Activated T-helper 17 cell treated with anti-CD3 and anti-CD28 coated beads, Interleukin-2, amount 50 U/mL, for 72 hours (primary cell): ENCODE measurements at places on chromosomes 3 and 15. TPM values are rescaled to one million over a fixed set of nuclear protein-coding genes. Genes with fewer than 3 reads are reported as not detected.

GRCh38 chr3:79011821-79012529 is 755.8 kb downstream of the ROBO1 start:
- ATAC-seq, result no peak

DNA sequence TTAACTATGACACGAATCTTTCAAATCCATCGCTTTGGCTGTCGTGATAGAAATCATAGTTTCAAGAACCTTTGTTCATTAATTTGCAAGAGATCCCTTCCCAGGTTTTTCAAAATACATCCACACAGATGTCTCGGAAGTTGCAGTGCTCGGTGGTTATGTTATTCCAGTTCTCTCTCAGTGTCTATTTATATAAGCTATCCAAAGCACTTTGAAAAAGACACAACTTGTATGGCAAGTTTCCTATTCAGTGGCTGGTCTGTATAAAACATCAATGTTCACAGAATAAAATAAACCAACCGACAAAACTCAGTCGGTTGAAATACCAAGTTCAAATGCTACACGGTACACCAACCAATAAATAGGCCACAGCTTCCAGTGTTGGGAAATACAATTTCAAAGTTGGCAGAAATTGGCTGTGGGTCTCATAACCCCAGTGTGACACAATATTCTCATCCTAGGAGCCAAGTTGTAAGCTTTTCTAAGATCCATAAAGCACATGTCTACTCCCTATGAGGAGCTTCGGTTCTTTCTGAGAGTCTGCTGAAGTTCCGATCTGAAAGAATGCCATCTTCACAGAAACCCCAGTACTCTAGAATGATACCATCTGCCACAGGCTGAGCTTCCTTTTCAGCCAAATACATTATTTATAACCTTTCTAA is 23.7 kb downstream of the SATB1 start:
- ATAC-seq, result no peak

DNA sequence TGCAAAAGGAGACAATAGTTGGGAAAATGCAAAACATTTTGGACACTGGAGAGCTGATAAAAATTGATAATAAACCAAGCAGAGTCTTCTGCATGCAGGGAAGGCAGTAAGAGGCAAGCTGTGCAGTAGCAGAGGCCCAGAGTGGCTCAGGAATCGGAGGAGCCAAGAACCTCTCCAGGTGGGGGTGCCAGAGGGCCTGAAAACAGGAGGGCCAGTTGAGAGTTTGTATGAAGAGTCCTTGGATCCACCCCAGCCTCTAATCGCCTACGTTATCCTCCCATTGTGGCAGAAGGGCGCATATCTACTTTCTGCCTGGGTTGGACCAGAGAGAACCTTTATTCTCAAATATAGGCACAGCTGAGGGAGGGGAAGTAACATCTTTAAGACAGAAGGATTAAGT is 48.9 kb upstream of the RBP1 start:
- ATAC-seq, result no peak

DNA sequence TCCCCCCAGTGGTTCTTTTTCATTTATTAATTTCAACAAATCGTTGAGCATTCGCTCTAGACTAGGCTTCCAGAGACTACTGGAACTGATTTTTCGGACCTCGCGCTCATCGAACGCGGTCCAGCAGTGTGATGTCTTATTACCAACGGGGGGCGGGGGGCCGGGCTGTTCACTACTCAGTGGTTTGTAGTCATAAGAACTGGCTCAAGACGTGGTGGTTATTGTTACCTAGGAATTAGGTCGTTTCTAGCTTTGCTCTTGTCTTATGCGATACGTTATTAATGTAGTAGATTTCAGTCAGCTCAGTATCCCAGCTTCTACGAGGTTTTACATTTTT is 858 bp downstream of the RBM5 start:
- ATAC-seq, result no peak

CTXND1 gene
- not detected for total RNA-seq

TUSC7 gene
- total RNA-seq, result not detected

ETFA gene
- total RNA-seq, result 113 TPM

DNA sequence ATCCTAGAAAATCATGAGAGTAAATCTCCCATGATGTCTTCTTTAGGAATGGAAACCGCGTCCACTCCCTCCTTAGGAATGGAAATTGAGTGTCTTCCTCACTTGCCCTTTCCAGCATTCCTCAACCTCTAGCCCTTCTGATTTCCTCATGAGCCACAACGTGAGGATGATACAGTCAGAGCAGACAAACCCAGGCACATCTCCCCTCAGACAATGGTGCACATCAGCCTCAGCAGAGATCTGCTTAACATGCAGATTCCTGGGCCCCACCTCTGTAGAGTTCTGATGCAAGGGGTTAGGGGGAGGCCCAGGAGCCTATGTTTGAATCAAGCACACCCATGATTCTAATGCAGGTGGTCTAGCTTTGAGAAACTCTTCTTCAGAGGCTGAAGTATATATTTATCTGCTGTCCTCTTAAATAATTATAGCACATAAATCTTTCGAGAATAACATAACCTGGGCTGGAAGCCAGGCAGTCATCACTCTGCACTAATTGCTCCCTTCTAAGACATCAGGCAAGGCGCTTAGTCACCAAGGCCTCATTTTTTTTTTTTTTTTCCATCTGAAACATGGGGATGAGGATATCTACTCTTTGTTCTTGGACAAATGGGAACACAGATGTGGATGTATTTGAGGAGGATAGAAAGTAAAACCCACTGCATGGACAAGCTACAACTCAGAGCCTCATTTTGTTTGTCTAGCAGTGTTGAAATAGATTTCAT is 81.7 kb downstream of the PRICKLE2 start:
- no peak for ATAC-seq

DNA sequence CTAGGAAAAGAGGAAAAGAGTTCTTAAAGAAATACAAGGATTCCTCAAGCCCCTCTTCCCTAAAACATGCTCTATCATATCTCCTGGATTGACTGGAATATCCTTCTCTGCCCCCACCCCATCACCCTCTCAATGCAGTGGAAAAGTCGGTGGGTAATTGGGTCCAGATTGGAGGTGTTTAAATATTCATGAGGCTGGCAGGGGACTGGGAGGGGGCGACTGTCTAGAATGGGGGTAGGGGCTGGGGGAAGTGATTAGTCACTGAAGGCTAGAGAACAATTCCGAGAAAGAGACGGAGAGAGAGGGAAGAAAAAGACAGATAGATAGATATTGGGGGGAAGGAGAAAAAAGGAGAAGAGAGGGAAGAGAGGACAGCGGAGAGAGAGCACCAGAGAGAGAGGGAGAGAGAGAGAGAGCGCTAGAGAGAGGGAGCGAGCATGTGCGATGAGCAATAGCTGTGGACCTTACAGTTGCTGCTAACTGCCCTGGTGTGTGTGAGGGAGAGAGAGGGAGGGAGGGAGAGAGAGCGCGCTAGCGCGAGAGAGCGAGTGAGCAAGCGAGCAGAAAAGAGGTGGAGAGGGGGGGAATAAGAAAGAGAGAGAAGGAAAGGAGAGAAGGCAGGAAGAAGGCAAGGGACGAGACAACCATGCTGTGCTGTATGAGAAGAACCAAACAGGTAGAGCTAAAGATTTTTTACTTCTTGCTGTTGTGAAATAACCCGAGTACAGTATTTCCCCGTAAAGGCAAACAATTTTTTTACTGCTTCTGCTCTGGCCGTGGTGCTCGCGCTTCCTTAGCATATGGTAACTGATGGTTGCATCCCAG is at the start of gene GAP43:
TSS of gene GAP43 (plus strand) at position 467 of the 825 bp plus-strand sequence. CDS start at position 647, 180 bp downstream.
- ATAC-seq, result peak; percentile 66

DNA sequence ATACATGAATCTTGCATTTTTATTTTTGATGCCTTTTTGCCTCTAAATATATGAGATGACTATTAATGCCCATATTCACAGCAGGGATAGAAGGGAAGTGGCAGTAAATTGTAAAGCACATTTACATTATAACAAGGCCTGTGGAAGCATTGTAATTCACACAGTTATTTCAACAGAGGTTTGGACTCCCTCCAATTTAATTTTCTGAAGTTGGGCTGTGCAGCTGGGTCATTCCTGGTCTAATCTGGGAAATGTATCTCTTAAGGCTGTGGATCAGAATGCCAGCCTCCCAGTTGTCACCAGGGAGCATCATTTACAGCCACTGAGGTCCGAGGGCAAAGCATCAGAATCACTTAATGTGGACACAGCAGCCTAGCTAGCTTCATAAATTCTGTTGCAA is 434.5 kb downstream of the MFSD1 start:
- ATAC-seq, result no peak

ROBO2 gene
- total RNA-seq, result not detected

DNA sequence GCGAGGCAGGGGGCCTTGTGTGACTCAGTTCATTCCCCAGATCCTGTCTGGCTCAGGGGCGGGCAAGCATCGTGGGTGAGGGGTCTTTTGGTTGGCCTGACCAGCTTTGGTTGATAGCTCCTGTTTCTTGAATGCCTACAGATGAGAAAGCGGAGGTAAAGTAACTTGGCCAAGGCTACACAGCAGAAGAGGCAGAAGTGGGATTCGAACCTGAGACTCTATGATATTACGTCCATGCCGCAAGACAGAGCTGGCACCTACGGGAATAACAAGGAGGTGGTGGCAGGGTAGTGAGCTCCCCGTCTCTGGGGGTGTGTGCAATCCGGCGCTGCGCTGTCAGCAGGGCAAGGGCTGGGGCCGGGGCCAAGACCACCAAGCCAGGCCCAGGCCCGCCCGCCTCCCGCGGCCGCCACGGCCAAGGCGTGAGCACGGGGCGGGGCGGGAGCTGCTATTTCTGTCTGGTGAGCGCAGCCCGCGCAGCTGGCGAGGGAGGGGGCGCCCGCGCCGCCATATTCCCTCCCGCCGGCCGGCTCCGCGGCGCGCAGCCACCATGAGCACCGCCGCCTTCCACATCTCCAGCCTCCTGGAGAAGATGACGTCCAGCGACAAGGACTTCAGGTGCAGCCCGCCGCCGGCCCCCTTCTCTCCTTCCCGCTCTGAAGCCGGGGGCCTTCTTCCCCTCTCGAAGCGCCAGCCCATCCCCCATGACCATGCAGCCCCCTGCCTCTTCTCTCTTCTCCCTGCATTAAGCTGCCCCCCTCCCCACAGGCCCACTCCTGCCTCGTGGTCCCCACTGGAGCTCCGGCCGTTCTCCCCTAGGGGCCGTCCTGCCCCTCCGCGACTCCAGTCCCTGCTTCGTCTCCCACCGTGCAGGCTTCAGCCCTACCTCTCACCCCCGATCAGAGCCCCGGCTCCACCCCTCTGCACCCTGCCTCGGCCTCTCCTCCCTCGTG is at the start of gene CAND2:
TSS of gene CAND2 (plus strand) at position 510 of the 953 bp plus-strand sequence. CDS start at position 551, 41 bp downstream.
- peak; percentile 68 for ATAC-seq

RAB11A gene
- 108 TPM for total RNA-seq
